ENCODE measurements at places on chromosomes 4 and X. TPM values are rescaled to one million over a fixed set of nuclear protein-coding genes. Genes with fewer than 3 reads are reported as not detected.

The GYPA gene
- total RNA-seq: not detected

- H3K4me3 ChIP-seq: no peak overlapping the region
- no peaks in the 10 kb centered on the region for H3K4me1 ChIP-seq
- H3K27ac ChIP-seq: no peak overlapping the region
Measured at GRCh38 chr4:42965326-42965725, 72.8 kb downstream of the GRXCR1 start.

DNA sequence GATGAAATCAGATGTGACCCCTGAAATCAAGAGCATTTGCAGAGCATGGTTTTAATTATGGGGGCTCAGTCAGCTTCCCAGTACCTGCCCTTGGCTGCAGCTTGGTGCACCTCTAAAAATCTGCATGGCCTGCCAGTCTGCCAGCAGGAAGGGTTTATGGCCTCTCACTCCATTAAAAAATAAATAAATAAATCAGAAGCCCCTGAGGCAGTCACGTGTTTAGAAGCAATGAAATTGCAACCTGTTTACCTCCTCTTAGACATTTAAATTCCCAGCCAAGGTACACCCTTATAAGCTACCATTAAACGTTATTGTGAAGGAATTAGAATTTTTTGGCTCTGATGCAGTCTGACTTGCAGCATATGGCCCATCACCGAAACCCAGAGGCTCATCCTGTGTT, 114.0 kb upstream of the LDB2 start:
- no peaks in the 10 kb centered on the region for H3K36me3 ChIP-seq
- H3K4me3 ChIP-seq: no peak overlapping the region
- H3K27me3 ChIP-seq: no peaks in the 10 kb centered on the region

GRCh38 chrX:48591255-48591791, 6.0 kb upstream of the WDR13 start:
- H3K36me3 ChIP-seq: no peaks in the 10 kb centered on the region
- no peak overlapping the region for H3K4me3 ChIP-seq
- no peaks in the 10 kb centered on the region for H3K4me1 ChIP-seq
- no peaks in the 10 kb centered on the region for H3K27me3 ChIP-seq
- no peak for DNase-seq

GRCh38 chrX:28659269-28659668, 72.0 kb downstream of the IL1RAPL1 start:
- no peak for DNase-seq
- H3K27ac ChIP-seq: no peak overlapping the region
- H3K36me3 ChIP-seq: no peaks in the 10 kb centered on the region
- H3K27me3 ChIP-seq: no peaks in the 10 kb centered on the region

- H3K36me3 ChIP-seq: peaks cover 17% of the 10 kb centered on the region
- no peaks in the 10 kb centered on the region for H3K27me3 ChIP-seq
- no peak overlapping the region for H3K4me3 ChIP-seq
- DNase-seq: no peak
- no peak overlapping the region for H3K27ac ChIP-seq
Measured at GRCh38 chr4:118814058-118814457, 21.9 kb downstream of the SEC24D start.

DNA sequence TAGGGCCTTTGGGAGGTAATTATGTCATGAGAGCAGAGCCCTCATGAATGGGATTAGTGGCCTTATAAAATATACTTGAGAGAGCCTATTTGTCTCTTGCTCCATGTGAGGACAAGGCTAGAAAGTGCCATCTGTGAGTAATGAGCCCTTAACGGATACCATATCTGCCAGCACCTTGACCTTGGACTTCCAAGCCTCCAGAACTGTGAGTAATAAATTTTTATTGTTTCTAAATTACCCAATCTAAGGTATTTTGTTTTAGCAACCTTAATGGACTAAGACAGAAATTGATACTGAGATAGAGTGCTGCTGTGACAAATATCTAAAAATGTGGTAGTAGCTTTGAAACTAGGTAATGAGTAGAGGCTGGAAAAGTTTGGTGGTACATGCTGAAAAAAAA, 285.0 kb upstream of the DIPK2B start:
- no peaks in the 10 kb centered on the region for H3K27me3 ChIP-seq
- DNase-seq: no peak
- H3K27ac ChIP-seq: no peak overlapping the region
- H3K4me1 ChIP-seq: peaks cover 5% of the 10 kb centered on the region
- H3K4me3 ChIP-seq: no peak overlapping the region
- peaks cover 1% of the 10 kb centered on the region for H3K36me3 ChIP-seq

GRCh38 chr4:179372746-179373145, 1930.5 kb upstream of the AGA start:
- H3K4me3 ChIP-seq: no peak overlapping the region
- no peak for DNase-seq
- H3K27me3 ChIP-seq: no peaks in the 10 kb centered on the region
- H3K27ac ChIP-seq: no peak overlapping the region
- no peaks in the 10 kb centered on the region for H3K36me3 ChIP-seq
- no peaks in the 10 kb centered on the region for H3K4me1 ChIP-seq

DNA sequence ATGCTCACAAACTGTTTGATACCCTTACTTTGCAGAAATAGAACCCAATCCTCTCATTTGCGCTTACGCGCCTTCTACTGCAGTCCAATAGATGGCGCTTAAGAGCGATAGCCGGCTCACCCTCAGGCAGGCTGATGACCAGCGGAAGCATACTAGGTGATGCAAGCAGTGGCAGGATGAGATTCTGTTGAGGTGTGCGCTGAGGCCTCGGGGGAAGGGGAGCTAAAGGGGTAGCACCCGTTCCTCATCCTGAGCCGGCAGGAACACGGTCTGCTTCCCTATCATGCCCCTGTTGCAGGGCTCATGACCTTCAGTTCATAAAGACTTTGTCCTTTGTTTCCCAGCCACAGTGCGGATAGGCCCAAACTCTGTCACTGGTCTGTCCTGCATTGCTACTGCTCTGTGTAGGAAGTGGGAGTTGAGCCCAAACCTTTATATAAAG, 628.9 kb downstream of the TLL1 start:
- H3K27me3 ChIP-seq: no peaks in the 10 kb centered on the region
- H3K36me3 ChIP-seq: no peaks in the 10 kb centered on the region
- no peak overlapping the region for H3K4me3 ChIP-seq
- no peak overlapping the region for H3K27ac ChIP-seq
- no peaks in the 10 kb centered on the region for H3K4me1 ChIP-seq

DNA sequence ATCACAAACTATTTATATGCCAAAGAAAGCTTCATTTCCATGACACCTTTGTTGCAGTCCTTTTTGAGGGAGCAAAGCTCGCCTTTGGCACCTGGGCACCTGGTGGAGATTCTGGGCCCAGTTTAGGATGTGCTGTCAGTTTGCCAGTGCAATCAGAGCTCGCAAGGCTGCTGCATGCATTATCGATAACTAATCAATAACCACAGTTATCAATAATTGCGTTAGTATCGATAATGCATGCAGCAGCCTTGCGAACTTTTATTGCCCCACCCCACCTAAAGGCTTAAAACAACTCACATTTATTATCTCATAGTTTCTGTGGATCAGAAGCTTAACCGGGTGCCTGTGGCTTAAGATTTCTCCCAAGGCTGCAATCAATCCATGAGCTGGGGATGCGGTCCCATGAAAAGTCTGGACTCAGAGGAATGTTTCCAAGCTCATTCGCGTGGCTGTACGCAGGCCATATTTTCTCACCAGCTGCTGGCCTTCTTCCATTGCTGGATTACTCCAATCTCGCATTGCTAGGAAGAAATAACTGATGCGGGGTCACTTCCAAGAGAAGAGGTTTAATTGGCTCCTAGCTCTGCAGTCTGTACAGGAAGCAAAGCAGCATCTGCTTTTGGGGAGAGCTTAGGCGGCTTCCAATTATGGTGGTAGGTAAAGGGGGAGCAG, 6.2 kb upstream of the AFAP1 start:
- H3K27me3 ChIP-seq: peaks cover 12% of the 10 kb centered on the region
- no peaks in the 10 kb centered on the region for H3K36me3 ChIP-seq
- H3K4me3 ChIP-seq: no peak overlapping the region
- H3K4me1 ChIP-seq: peaks cover 8% of the 10 kb centered on the region
- no peak for DNase-seq

The TMEM35A gene
- total RNA-seq: not detected

The C4orf36 gene
- total RNA-seq: not detected

GRCh38 chr4:78131403-78131802, 74.3 kb downstream of the FRAS1 start:
- DNase-seq: no peak
- peaks cover 14% of the 10 kb centered on the region for H3K27me3 ChIP-seq
- no peaks in the 10 kb centered on the region for H3K36me3 ChIP-seq

DNA sequence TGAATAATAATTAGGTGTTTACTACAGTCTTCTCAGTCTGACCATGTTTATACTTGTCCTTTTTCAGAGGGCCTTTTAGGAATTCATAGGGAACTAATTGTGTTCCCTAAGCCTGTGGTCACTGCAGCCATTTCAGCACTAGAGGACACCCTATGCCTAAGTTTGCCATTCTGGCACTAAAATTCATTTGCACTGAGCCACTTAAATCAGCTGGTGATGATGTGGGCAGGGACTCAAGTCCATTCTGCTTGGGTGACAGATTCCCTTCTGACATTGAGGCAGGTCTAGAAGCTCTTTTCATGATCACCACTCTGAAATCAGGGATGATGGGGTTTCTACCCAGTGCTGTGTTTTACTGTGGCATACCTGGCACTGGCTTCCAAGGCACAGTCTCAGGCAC, 1178.9 kb upstream of the DIAPH2 start:
- no peaks in the 10 kb centered on the region for H3K27me3 ChIP-seq
- no peak overlapping the region for H3K4me3 ChIP-seq
- H3K4me1 ChIP-seq: no peaks in the 10 kb centered on the region

DNA sequence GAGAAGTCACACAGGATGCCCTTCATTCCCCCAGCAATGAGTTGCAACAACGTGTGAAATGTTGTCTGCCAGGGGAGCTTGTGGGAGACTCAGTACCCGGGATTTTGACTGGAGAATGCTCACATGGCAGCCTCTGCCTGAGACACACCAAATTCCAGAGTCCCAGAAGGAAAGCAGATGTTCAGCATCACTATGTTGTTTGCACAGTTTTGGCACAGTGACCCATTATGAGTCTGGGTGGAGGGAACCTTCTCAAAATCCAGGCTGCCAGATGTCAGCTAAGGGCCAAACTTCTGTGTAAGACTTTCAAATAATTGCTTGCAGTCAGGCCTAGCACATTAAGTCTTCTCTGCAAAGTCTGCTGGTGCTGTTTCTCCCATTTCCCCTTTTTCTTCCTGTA, 1029.7 kb upstream of the TENM3 start:
- DNase-seq: no peak
- H3K27ac ChIP-seq: no peak overlapping the region
- no peak overlapping the region for H3K4me3 ChIP-seq

DNA sequence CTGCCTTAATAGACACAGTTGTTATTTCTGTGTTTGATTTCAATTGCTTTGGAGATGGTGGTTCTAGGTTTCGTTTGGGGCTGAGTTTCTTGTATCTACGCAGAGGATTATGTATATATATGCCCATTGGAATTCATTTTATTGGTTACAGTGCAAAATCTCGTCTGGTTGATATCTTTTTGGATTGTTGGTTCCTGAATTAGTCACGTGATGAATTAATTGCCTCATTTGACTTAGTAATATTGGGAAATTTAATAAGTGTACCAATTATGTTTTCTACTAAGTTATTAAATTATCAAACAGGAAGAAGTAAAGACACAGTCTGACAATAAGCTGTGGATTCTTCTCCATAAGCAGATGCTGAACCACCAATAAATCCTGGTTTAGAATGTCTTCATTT, 467.9 kb upstream of the TENM3 start:
- no peak overlapping the region for H3K27ac ChIP-seq
- H3K4me3 ChIP-seq: no peak overlapping the region
- no peak for DNase-seq
- no peaks in the 10 kb centered on the region for H3K27me3 ChIP-seq
- H3K36me3 ChIP-seq: no peaks in the 10 kb centered on the region

The KLKB1 gene
- total RNA-seq: not detected

DNA sequence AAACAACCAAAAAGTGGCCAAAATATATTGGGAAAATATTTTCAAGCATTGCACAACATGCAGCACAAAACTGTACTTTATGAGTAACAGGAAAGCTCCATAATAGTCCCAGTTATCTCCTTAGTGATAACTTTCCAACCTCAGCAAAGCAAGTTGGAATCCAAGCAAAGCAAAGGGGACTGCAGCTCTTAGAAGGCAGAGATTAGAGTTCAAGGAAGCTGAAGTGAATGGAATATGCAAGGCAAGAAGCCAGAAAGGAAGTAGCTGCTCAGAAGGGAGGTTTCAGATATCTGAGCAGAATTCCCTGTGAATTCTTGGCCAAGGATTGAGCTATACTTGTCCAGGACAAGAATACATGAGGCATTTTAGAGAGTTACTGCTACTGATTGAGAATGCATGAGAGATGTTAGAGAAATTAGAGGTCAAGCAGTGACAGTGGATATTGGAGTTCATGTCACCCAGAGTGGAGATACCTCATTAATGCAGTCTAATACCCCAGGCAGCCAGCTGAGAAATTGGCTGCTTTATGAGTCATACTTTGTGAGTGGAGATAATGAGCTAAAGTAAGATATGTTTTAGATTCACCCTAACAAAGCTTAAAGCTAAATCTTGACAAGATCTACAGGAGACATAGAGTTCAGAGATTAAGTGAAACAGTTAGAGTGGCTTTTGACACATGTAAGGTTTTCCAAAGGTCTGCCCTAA, 102.8 kb downstream of the INPP4B start:
- H3K27me3 ChIP-seq: no peaks in the 10 kb centered on the region
- no peak overlapping the region for H3K4me3 ChIP-seq
- no peak for DNase-seq
- no peak overlapping the region for H3K27ac ChIP-seq

GRCh38 chr4:181968371-181968770, 274.8 kb upstream of the TENM3 start:
- no peaks in the 10 kb centered on the region for H3K36me3 ChIP-seq
- H3K4me1 ChIP-seq: no peaks in the 10 kb centered on the region
- H3K4me3 ChIP-seq: no peak overlapping the region

GRCh38 chr4:77040270-77040669, 35.5 kb downstream of the CCNI start:
- no peak overlapping the region for H3K27ac ChIP-seq
- peaks cover 10% of the 10 kb centered on the region for H3K4me1 ChIP-seq
- DNase-seq: no peak
- H3K27me3 ChIP-seq: no peaks in the 10 kb centered on the region
- H3K36me3 ChIP-seq: peaks cover 22% of the 10 kb centered on the region
- no peak overlapping the region for H3K4me3 ChIP-seq

DNA sequence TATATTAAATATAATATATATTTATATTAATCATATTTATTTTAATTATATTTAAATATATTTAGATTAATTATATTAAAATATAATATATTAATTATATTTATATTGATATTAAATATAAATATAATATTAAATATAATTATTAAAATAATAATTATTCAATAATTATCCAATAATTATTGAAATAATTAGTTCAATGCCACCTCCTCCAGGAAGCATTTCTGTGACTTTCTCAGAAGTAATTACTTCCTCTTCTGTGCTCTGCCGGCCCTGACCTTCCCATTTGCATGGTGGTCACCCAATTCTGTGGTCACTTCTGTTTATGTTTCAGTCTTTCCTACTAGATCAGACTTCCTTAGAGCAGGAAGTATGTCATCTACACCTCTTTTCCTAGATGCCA, 45.8 kb downstream of the EVC2 start:
- no peak overlapping the region for H3K27ac ChIP-seq
- no peak overlapping the region for H3K4me3 ChIP-seq
- no peak for DNase-seq
- H3K36me3 ChIP-seq: no peaks in the 10 kb centered on the region
- H3K4me1 ChIP-seq: no peaks in the 10 kb centered on the region
- peaks cover 13% of the 10 kb centered on the region for H3K27me3 ChIP-seq

The CT45A3 gene
- total RNA-seq: not detected

All from activated naive CD8-positive, alpha-beta T cell treated with anti-CD3 and anti-CD28 coated beads for 36 hours (primary cell).